ENCODE measurements at places on chromosomes 2 and 18. TPM values are rescaled to one million over a fixed set of nuclear protein-coding genes. Genes with fewer than 3 reads are reported as not detected.

DNA sequence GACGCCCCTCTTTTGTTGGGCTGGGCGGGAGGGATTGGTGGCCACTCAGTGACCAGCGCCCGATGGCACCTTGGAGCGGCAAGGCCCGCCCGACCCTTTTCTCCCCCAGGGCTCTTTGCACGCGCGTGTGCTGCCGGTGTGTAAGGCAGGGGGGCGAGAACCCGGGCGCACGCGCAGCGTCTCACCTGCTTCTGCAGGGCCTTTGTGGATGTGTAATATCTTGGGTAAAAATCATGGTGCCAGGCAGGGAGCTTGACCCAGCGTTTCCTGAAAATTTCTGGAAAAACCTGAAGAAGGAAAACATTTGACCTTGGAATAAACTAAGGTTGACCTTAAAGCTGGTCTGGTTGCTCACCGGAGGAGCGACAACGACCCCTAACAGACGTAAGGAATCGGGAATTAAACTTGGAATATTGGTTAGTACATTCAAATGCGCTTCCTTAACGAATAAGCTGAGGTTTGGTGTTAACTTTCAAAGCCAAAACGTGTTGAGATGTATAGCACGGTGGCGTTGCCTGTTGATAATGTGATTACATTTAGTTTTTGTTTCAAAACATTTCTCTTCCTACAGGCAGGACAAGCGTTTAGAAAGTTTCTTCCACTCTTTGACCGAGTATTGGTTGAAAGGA, 438 bp downstream of the HSPE1 start:
- no peak for DNase-seq

DNA sequence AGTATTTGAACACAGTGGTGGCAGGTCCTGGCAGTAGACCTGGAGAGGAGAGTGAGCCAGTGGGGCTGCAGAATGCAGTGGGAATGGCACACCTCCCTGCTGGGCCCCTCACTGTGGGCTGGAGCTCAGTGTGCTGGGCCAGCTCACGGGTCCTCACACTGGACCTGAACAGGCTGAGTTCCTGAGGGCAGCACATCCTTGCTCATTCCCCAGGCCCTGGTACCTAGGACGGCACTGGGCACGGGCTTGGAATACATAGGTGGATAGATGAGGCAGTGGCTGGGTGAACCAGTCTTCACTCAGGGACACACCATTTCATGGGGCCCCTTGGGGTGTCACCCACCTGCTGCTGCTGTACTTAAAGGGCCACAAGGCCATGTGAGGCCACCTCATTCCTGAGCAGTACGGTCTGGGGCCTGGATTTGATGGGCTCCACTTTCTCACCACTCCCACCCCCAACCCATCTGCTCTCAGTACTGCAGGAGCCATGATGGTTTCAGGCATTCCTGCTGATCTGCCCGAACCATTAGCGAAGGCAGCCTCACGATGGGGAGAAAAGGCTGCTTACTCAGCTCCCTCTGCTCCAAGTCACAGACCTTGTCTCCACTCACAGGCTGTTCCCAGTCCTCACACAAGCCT, 4.2 kb downstream of the TMEM177 start:
- DNase-seq = no peak

GRCh38 chr2:3435445-3435844, 56.0 kb downstream of the TRAPPC12 start:
- no peak for DNase-seq

DNA sequence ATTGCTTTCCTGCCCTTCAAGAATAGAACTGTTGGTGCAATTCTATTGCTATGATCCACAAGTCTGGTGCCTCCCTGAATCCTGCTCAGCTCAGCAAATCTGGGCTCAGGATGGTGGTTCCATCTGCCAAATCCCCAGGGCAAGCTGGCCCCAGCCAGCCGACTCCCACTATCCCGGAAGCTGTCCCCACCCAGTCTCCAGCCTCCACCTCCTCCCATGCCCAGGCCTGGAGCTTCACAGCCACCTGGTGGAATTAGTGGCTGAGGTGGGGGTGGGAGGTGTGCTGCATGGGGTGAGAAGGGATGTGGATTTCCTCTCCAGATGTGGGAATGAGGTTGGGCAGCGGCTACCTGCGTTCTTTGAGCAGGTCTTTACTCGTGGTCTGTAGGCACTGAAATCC, 119.3 kb upstream of the SMAD2 start:
- DNase-seq = no peak

DNA sequence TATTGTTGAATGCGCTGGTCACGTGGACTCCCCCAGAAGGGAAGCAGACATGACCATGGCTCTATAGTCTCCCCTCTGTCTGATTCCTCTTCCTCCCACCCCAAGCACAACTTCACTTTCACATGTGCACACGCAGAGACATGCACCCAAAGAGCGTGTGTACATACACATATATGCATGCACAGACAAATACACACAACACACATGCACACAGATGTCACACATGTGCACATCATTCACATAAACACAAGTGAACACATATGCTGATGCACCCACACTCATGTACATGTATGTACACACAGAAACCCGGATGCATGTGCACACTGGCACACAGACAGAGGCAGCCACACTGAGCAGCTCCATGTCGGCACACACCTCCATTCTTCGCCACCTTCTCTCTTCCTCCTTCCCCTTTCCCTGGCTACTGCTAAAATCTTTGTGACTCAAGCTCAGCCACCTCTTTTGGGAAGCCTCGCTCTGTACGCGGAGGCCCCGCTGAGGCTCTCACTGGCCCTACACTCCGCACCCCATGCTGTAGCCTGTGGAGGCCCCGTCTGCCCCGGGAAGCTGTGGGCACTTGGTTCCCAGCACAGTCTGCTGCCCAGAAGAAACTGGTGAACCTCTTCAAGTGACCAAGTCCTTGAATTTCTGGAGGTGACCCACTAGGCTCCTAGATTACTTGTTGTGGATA, 101.6 kb upstream of the TEX51 start:
- DNase-seq = no peak

- DNase-seq = no peak
These were observed 58.6 kb upstream of the VRK2 start for GRCh38 chr2:57987835-57988573.

DES gene
- total RNA-seq = 5,895 TPM

TNFRSF11A gene
- total RNA-seq = 2.9 TPM

All from left cardiac atrium (tissue), 4 donors.